ENCODE measurements at places on chromosomes 16 and 17.
A peak's percentile ranks its signal among the peaks of the same experiment; 100 is the strongest.

GRCh38 chr17:40325156-40326013 lies 16.4 kb downstream of the RARA start:
- DNase-seq: no peak

DNA sequence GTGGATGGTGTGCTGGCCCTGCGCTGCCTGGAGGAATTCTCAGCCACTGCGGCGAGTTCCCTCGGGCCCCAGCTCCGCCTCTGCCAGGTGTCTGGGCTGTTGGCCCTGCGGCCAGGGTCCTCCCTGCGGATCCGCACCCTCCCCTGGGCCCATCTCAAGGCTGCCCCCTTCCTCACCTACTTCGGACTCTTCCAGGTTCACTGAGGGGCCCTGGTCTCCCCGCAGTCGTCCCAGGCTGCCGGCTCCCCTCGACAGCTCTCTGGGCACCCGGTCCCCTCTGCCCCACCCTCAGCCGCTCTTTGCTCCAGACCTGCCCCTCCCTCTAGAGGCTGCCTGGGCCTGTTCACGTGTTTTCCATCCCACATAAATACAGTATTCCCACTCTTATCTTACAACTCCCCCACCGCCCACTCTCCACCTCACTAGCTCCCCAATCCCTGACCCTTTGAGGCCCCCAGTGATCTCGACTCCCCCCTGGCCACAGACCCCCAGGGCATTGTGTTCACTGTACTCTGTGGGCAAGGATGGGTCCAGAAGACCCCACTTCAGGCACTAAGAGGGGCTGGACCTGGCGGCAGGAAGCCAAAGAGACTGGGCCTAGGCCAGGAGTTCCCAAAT lies 1.3 kb upstream of the TNFSF13 start:
- DNase-seq: no peak

DNA sequence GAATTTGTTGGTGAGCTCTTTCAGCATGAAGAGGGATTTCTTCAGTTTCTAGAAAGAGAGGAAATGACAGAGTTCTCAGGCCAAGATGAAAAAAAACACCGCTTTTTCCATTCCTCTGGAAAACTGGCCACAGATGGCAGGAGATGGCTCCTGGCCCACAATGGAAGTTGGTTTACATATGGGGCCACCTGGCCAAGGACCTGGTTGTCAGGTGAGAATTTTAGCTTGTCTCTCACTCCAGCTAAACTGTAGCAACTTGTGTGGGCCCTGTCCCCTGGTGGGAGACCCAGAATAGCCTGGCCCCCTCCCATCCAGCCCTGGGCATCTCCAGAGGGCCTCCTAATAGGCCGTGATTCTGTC lies 33.6 kb downstream of the LGALS9 start:
- no peak for DNase-seq

GRCh38 chr16:61323456-61323855 lies 712.8 kb downstream of the CDH8 start:
- no peak for DNase-seq

- DNase-seq: no peak
Measured at GRCh38 chr16:86500708-86501510, 9.4 kb upstream of the FOXF1 start.

DNA sequence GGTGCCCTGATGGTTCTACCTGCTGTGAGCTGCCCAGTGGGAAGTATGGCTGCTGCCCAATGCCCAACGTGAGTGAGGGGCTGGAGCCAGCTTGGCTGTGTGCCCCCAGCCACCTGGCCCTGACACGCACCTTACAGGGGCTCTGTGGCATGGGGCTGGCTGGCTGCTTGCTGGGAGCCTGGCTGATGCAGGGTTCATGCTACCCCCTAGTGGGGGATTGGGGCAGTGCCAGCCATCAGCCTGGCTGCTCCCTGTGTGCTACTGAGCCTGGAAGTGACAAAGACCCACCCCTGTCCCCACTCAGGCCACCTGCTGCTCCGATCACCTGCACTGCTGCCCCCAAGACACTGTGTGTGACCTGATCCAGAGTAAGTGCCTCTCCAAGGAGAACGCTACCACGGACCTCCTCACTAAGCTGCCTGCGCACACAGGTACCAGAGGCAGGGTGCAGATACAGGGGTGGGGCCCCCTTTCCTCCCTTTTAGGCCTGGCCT lies 5.7 kb downstream of the GRN start:
- DNase-seq: peak; percentile 41

DNA sequence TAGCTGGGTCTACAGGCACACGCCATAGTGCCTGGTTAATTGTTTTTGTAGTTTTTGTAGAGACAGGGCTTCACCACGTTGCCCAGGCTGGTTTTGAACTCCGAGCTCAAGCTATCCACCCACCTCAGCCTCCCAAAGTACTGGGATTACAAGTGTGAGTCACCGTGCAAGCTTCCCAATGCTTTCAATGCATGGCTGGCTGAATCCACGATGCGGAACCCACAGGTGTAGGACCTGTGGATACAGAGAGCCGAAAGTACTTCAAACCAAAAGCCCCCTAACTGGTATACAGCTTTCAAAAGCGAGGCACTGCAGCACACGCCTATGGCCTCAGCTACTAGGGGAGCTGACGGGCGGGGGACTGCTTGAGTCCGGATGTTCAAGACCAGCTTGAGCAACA lies 44.8 kb downstream of the METTL16 start:
- no peak for DNase-seq

GRCh38 chr16:22938647-22939046 lies 124.7 kb downstream of the HS3ST2 start:
- DNase-seq: no peak

GRCh38 chr17:75553295-75554110 lies 28.0 kb downstream of the LLGL2 start:
- DNase-seq: no peak

- DNase-seq: no peak
Measured at GRCh38 chr17:59888145-59888750, 4.5 kb downstream of the TUBD1 start.

DNA sequence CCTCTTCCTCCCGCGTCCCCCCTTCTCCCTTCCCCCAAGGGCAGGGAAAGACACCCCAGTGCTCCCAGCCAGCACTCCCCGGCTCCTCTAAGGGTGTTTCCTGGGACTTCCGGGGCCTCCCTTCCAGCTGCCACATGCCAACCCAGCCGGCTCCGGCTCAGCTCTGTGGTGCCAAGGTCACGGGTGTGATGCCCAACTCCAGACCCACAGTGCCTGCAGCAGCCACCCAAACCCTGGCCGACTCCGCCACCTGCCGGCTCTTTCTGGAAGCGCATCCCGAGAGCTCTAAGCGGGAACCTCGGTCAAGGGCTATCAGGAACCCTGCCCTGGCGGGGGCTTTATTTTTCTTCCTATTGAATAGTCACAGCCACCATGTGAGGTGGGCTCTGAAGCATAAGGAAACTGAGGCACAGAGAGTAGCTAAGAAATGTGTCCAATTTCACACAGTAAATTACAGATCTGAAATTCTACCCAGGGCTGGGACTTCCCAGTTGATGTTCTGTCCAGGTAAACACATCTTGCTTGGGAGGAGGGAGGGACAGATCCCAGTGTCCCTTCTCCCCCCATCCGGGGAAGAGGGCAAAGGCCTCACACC lies 3.3 kb upstream of the PPP1R1B start:
- peak; percentile 77 for DNase-seq

- DNase-seq: no peak
Measured at GRCh38 chr16:57159447-57159846, 26.4 kb downstream of the PSME3IP1 start.

GRCh38 chr17:57308543-57309186 lies 52.3 kb downstream of the MSI2 start:
- no peak for DNase-seq

DNA sequence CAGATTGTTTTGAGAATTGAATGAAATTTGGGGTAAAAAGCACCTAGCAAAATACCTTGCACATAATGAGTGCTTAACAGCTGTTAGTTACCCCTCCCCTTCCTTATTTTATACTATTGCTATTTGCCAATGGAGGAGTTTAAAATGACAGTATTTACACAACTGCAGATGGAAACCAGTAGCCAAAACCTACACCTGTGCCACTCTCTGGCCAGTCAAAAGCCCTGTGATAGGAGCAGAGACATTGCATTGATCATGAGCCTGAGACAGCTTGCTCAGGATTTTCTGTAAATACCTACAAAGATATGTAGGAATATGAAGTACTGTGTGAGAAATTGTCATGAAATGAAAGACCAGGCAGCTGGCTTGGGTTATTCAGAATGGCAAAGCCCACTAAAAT lies 115.3 kb upstream of the HLF start:
- no peak for DNase-seq

DNA sequence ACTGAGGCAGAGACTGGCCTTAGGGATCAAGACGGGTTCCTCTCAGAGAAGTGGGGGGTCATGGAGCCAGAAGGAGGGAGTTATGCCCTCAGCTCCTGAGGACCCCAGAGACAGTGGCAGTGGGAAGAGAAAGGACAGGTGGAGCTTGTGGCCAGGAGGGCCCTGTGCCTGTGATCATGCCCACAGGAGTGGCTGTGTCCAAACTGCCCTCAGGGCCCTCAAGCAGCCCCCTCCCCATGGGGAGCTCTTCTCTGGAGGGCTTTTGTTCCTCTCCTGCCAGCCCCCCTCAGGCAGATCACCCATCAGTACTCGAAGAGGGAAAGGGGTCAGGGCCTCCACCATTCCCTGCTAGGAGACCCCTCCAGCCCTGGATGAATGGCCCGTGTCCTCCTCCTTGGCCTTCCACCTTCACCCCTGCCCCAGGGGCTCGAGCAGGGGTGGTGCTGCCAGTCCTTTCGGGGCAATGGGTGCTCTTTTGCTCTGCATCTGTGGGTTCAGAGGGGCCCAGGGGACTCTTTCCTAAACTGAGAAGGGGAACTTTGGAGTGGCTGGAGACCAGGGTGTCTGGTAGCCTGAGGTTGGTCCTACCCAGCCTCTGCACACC lies 52.7 kb downstream of the BEAN1 start:
- DNase-seq: no peak

DNA sequence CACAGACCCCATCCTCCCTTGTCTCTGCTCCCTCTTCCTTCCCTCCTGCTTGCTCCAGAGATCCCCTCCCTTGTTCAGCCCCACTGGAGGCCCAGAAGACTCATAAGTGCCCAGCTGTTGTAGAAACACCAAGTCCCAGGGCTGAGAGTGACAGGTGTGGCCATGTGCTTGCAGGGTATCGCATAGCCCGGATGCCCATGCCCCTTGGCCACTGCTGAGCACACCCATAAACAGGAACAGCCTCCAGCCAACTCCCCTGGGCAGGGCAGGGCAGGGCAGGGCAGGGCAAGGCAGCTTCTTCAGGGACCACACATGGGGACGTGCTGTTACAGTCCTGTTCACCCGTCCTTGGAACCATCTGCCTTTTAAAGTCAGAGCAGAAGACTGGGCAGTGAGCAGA lies 2.0 kb downstream of the CACNG1 start:
- DNase-seq: no peak

- DNase-seq: no peak
Measured at GRCh38 chr16:71520550-71520949, 5.7 kb upstream of the CHST4 start.

- no peak for DNase-seq
Measured at GRCh38 chr16:60991886-60992285, 1044.4 kb downstream of the CDH8 start.

GRCh38 chr16:2526135-2526534 lies 5.1 kb downstream of the CEMP1 start:
- no peak for DNase-seq

DNA sequence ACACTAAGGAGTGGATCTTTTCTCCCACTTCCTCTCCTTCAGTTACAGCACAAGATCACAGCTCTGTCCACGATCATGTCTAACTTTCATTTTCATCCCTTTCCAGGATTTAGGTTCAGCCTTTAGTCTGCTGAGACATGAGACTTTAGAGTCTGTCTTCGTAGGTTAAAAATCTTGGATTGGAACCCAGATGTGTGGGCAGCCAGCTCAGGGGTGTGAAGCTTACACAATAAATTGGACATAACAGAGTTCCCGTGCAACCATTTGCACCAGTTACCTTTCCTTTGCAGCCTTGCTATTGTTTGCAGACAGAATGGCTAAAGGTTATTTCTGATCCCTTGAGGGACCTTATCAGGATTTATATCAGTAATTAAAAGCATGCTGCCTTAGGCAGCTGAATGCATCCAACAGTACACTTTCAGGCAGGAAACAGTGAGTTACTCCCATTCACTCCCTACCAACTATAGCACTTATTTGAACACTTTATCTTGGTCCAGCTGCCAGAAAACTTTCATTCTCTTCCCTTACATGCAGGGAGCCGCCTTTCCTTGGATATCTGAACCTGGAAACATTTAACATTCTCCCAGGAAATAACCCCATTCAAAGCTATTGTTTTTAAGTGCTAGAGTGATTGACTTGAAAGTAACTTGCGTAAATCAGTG lies 87.3 kb downstream of the TMEM100 start:
- no peak for DNase-seq

DNA sequence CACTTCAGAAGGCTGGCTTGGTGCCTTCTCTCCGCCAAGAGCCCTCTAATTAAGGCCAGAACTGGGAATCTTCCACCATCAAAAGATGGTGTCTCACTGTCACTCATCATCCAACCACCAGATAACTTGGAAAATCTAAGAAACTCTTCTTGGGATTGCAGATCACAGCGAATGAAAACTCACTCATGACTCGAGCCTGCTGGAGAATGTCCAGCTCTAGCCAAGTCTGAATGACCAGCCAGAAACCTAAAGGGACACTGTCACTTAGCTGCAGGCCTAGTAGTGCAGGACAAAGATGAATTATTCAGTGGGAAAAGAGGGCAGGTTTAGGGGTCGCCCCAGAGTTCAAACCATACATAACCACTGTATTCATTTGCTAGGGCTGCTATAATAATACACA lies 107.8 kb downstream of the XYLT1 start:
- no peak for DNase-seq

GRCh38 chr16:17364319-17365210 lies 106.2 kb downstream of the XYLT1 start:
- peak; percentile 53 for DNase-seq

- DNase-seq: no peak
Measured at GRCh38 chr16:78474762-78475161, 375.3 kb downstream of the WWOX start.

DNA sequence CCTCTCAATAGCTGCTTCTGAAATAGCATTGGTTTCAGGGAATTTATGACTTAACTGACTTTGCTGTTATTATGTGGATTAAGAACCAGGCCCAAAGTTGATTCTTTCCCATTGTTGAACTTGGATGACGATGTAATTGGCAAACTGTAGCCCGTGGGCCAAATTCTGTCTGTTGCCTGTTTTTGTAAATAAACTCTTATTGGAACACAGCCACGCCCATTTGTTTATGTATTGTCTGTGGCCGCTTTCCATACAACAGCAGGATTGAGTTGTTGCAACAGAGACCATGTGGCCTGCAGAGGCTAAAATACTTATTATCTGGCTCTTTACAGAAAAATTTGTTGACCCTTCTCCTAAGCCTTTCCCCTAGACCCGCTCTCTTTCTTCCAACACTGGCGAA lies 31.6 kb downstream of the NTN1 start:
- DNase-seq: no peak

- DNase-seq: no peak
Measured at GRCh38 chr16:8430401-8430800, 159.9 kb downstream of the TMEM114 start.

Measured in prostate gland (tissue), 2 donors.